Transverse colon (tissue), 4 donors: ENCODE measurements at places on chromosomes 5 and 9. TPM values are rescaled to one million over a fixed set of nuclear protein-coding genes. Genes with fewer than 3 reads are reported as not detected.

The POU5F2 gene
- 1.1 TPM for total RNA-seq

The KLHL3 gene
- total RNA-seq, result 0.75 TPM

The PCA3 gene
- not detected for total RNA-seq

DNA sequence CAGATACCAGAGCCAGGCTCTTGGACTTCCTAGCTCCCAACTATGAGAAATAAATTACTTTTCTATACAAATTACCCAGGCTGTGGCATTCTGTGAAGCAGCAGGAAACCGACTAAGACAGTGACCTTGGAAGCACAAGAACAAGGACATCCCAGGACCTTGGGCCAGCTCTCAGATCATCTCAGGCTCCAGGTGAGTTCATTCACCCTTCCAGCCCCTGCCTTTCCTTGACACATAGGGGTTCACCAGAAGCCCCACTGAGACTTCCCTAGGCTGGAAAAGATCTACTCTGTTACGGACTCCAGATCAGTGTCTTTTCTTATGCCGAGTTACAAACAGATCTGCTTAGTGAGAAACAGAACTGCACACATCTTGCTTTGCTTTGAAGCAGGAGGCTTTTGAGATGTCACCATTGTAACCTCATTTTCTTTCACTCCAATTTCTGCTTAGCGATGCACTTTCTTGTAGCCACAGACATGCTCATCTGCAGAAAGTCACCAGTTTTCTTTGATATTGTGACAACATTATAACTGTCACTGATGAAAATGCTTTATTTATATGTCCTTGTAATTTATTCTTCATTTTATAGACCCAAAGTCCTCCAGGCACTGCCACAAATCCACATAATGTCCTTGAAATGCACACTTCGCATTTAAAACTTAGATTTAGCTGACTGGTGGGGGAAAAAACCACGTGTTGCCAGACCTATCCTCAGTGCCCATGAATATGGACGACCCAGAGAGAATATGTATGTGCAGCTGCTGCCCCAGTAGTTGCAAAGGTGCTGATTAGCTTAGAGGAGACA, 8.1 kb downstream of the CD180 start:
- no peak overlapping the region for H3K4me3 ChIP-seq
- H3K27me3 ChIP-seq, result no peaks in the 10 kb centered on the region
- no peak for DNase-seq
- H3K4me1 ChIP-seq, result peaks cover 5% of the 10 kb centered on the region

- H3K27me3 ChIP-seq, result no peaks in the 10 kb centered on the region
- no peak overlapping the region for H3K27ac ChIP-seq
- no peak overlapping the region for H3K4me3 ChIP-seq
- peaks cover 6% of the 10 kb centered on the region for H3K4me1 ChIP-seq
- no peak for DNase-seq
These were observed 41.9 kb downstream of the LIX1 start for GRCh38 chr5:97100476-97100875.

DNA sequence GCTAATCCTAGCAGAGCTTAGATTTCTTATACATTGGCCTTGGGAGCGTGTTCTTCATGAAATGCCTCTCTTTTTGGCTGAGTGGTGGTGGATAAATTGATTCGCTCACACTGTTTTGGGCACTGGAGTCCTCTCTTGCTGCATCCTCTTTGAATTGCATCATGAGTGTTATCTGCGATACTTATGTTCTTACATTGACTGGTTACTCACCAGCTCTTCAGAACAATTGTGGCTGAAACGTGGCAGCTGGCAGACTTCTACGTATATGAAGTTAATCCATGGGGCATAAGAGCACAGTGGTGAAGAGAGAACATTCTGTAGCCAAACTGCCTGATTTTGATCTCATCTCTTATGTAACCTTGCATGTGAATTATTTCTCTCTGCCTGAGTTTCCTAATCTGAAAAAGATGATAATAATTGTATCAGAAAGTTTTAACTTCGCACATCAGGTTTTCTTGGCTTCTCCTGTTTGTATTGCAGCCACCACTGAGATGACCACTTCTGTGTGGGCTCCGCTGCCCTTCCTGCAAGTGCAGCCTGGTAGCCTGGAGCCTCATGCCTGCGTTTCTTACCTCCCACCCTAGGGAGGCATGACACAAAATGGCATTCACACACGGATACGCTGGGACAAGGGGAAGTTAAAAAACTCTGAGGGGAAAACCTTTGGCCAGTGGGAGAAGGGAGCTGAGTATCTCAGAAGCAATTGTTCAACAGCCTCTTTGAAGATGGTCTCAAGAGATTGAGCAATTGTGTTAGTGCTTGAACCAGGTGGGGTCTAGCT, 295.2 kb downstream of the ARHGAP26 start:
- peaks cover 18% of the 10 kb centered on the region for H3K4me1 ChIP-seq
- H3K4me3 ChIP-seq, result no peak overlapping the region
- H3K27me3 ChIP-seq, result no peaks in the 10 kb centered on the region
- H3K36me3 ChIP-seq, result no peaks in the 10 kb centered on the region

GRCh38 chr5:172445866-172446265, 8.5 kb downstream of the SH3PXD2B start:
- H3K36me3 ChIP-seq, result no peaks in the 10 kb centered on the region
- H3K27ac ChIP-seq, result no peak overlapping the region
- no peaks in the 10 kb centered on the region for H3K27me3 ChIP-seq
- H3K4me1 ChIP-seq, result peaks cover 34% of the 10 kb centered on the region
- H3K4me3 ChIP-seq, result no peak overlapping the region
- no peak for DNase-seq

- H3K27ac ChIP-seq, result no peak overlapping the region
- no peaks in the 10 kb centered on the region for H3K4me1 ChIP-seq
- DNase-seq, result no peak
- no peak overlapping the region for H3K4me3 ChIP-seq
- H3K36me3 ChIP-seq, result no peaks in the 10 kb centered on the region
These were observed 138.0 kb downstream of the MTX3 start for GRCh38 chr5:79853028-79853427.

DNA sequence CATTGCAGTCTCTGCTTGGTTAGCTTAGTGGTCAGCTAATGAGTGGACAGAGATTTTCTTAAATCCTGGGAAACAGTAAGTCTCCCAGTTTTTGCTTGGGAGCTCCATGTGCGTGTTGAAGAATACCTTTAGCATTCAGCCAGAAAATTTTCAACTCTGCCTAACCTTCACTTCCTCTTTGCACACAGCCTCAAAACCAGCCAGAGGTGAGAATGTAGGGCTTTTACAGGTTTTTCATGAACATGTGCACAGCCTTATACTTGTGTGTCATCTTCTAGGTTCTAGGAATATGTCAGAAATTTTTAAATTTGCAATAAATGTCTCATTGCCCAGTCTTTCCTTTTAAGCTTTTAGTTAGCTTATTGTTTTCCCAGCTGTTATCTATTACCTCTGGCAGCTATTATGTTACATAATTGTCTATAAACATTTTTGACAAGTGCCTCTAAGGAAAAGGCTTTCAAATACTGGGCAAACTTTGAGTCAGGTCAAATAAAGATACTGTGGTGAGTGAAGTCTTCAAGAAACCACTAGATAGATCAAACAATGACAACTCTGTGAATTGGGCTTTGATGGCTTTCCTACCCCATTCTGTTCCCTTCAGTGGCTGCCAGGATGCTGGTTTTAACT, 12.7 kb downstream of the ADGRV1 start:
- no peak overlapping the region for H3K27ac ChIP-seq
- H3K4me3 ChIP-seq, result no peak overlapping the region
- H3K27me3 ChIP-seq, result no peaks in the 10 kb centered on the region
- DNase-seq, result no peak
- H3K36me3 ChIP-seq, result no peaks in the 10 kb centered on the region
- H3K4me1 ChIP-seq, result no peaks in the 10 kb centered on the region
